ENCODE measurements at places on chromosomes 12 and 14.

GRCh38 chr14:68306265-68306933, 486.5 kb downstream of the ZFP36L1 start:
- no peak for ATAC-seq

DNA sequence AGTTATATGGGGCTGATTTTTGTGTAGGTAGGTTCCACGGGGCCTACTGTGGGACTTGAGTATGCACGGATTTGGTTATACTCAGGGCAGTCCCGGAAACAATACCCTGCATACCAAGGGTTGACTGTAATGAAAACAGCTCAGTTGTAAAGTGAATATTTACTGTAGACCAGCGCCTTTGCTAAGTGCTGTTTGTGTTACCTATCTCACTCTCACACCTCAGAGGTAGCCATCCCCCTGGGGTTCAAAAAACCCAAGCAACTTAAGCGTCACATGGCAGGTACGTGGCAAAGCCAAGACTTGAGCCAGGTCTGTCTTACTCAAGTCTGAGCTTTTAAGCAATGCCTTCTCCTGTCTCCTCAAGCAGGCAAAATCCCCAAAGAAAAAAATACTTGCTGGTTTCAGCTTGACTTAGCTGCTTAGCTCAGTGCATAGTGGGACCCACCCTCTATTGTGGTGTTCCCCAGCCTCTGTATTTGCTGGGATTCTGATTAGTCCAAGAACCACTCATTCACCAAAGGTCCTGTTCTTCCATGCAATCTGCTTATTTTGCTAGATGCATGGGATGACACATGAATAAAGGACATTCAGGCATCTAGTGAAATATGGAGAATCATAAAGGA, 34.2 kb upstream of the STRN3 start:
- ATAC-seq, result peak; percentile 48

DNA sequence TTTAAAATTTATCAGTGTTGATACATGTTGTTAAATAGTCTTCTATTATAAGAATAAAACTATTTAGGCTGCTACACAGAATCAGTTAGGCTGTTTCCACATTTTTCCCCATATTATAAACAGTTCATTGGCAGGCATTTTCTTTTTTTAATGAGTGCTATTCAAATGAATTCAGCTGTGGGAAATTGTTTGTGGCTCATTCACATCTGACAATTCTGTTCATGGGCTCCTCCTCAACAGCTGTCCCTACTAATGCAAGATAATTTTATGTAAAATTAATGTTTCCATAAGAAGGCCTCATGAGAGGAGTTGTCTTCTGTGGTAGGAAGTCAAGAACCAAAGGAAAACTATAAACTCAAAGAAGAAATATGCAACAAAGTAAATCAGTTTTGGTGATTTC, 218.0 kb downstream of the PPFIA2 start:
- ATAC-seq, result no peak

- no peak for ATAC-seq
Observed at GRCh38 chr12:72081777-72082176, 143.1 kb downstream of the TPH2 start.

DNA sequence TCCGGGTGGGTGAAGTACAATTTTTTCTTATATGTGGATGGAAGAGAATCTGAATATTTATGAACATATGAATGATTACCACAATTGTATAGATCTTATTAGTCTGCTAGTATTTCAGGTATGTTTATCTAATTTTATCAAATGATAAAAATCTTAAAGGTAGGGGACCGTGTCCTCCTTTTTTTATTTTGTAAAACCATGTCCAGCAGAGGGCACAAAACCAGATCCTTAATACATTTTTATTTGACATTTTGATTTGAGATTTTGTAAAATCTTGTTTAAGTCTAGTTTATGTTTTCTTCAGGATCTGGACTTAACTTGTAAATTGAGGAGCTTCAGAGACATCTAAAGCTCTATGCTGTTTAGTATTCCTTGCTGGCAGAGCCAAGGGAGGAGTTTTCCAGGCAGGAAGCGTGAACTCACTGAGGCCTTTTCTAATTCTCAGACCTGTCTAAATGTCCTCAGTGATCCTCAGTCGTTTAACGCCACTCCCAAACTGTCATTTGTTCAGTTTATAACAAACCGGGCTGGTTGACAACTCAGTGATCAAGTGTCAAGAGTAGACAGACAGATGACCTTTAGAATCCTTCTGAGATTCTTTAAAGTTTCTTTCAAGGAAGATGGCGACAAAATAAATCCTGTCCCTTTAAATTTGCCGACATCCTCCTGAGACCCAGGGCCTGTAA, 263.9 kb downstream of the KTN1 start:
- ATAC-seq, result no peak

GRCh38 chr12:40727774-40728483, 35.7 kb downstream of the CNTN1 start:
- no peak for ATAC-seq

DNA sequence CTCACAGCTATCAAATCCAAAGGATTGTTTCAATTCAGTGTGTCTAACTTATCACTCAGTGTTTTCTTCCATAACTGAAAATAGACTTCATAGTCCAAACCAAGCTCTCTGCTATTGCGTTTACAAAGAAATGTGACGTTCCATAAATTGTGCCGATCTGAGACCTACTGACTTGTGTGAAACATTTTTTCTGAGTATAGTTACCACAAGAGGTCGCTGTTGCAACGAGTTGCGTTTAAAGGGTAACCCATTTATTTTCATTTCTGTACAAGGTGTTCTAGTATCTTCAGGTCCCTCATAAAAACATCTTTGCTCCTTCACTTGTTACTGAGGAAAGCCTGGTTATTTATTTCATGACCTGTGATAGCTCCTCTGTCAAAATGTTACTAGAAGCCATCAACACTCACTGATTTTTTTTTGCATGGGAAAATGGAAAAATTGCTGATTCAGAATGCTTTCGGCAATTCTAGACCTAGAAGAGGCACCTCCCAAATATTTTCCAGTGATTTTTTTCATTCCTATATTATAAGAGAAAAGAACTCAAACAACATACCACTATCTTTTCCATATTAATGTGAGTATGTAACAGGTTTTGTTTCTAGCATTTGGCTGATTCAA, 60.9 kb upstream of the OR4E1 start:
- ATAC-seq, result peak; percentile 62

GRCh38 chr12:29146196-29146595, 2.9 kb upstream of the FAR2 start:
- ATAC-seq, result no peak

- no peak for ATAC-seq
Observed at GRCh38 chr12:119699199-119699760, 31.3 kb downstream of the PRKAB1 start.

- ATAC-seq, result no peak
Observed at GRCh38 chr12:43883748-43884147, 47.9 kb downstream of the TMEM117 start.

GRCh38 chr12:133129368-133130037, 571 bp downstream of the ZNF891 start:
- peak; percentile 15 for ATAC-seq

GRCh38 chr12:26723379-26724308, 109.3 kb downstream of the ITPR2 start:
- ATAC-seq, result peak; percentile 55

DNA sequence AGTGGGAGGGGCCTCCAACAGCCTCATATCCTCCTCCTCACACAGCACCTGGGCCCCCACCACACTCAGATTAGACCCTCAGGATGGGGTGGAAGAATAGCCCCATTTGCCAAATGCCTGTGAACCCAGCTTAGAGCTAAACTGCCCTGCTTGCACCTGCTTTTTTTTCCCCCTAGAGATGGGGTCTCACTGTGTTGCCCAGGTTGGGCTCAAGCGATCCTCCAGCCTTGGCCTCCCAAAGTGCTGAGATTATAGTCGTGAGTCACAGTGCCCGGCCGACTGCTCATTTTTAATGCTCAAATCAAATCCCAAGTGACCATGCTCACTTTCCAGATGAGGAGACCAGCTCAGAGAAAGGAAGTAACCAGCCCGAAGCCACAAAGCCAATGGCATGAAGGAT, 27.1 kb downstream of the TESC start:
- ATAC-seq, result no peak

GRCh38 chr14:90755661-90756304, 60.4 kb downstream of the TTC7B start:
- ATAC-seq, result no peak

GRCh38 chr12:19596434-19597166, 157.3 kb downstream of the AEBP2 start:
- ATAC-seq, result no peak

DNA sequence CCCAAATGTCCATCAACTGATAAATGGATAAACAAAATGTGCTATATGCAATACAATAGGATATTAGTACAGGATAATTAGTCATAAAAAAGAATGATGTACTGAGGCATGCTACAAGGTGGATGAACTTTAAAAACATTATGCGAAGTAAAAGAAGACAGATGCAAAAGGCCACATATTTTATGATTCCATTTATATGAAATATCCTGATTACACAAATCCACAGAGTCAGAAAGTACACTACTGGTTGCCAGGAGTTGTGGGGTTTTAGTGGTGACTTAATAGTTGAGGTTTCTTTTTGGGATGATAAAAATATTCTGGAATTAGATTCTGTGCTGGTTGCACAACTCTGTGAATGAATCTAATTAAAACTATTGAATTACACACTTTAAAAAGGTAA, 12.6 kb downstream of the TRIM9 start:
- ATAC-seq, result no peak

GRCh38 chr14:23307687-23308644, 1.3 kb downstream of the BCL2L2 start:
- no peak for ATAC-seq

DNA sequence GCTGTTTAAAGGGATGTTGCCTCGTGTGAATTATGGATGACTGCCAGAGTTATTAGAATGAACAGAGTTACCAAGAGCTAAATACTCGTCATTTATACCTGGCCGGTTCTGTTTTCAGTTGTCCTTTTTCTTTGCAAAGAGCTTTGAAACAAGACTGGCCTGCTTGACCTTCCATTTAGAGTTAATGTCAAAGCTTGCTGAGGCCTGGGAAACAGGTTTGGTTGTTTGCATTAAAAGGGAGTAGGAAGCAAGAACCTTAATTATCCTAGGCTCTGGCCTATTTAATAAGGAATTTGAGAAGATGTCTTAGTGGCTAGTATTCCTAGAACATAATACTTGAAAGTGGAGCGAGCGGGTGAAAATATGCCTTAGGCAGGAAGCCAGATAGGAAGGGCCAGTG, 233.3 kb downstream of the CACNA1C start:
- no peak for ATAC-seq

DNA sequence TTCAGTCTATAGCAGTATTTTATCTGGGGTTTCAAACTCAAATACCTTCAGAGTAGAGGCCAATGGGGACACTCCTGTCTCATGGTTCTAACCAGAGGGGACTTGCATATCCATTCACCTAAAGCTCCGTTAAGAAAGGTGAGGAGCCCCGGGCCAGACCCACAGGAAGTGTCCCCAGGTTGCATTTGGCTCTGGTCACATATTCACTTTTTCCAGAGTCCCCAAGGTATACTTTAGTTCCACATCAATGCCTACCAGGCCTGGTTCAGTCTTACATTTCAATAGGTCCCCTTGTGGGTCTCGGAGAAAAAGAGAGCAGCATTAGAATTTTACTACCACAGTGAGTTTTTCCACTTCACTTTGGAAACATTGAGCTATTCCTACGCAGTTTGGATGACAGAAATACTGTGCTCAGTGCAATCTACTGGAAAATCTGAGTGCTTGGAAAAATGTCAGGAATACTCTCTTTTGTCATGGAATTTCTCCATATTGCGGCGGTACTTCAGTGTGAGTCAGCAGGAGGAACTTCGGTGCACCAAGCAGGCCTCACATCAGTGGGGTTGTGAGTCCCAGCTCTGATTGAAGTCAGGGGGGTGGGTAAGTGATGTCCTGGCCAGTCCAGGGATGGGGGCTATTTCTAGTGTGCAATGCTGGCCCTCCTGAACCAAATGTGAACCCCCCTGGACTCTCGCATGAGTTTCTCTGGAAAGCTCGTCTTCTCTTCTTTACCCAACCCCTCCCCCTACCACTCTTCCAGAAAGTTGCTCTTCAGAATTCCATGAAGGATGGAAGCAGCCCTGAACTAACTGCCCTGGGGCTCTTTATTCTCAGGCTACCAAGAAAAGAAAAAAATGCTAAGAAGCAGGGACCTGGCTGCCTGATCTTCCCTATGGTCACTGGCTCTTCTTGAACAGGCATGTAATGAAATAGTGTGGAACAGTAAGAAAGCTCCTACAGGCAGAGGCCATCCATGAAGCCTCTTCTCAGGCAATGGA, 184.7 kb downstream of the PRKCH start:
- ATAC-seq, result peak; percentile 33

DNA sequence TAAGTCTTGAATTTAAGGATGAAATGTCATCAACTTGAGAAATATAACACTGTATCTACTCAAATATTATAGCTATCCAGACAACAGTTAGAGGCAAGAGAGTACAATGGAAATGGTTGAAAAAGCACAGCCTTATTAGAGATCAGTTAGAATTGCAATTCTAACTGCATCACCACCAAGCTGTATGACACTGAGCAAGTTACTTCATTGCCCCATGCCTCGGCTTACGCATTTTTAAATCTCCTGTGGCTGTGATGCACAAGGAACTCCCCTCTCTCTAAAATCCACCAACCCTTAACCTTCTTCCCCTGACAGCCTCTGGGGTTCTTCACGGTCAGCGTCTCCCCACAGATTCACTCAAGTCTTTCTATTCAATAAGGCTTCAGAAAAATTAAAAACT, 75.1 kb downstream of the MED13L start:
- ATAC-seq, result peak; percentile 68

DNA sequence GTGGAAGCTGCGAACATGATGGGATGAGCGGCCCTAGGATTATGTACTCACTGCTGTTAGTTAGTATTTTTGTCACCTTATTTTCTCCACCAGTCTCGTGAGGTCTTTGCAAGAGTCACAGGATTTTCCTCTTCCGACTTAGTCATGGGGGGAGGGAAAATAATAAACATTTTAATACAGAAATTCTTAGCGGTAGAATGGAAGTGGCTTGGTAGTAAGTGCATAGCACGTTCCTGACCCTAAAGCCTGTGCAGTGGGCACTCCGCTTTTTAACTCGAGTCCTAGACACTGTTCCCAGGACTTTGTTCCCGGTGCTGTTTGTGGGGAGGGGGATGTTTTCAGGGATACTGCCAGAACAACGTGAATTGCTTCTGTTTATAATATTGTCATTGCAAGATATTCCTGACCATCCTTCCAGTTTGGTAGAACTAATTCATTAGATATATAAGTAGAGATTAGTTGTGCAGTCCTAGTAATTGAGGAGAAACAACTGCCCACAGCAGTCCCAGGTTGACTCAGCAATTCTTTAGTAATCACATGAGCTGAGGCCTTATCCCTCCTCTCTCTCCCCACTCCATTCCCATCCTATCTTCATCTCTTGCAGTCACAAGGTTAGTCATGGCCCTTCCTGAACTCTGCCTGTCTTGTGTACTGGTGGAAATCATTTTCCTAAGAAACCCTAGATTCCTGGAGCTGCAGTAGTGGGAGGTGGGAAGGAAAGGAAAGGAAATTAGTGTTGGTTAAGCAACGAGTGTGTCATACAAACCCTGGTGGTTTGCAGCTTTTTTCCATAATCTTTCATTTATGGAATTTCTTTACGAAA, 799 bp downstream of the SLC38A6 start:
- peak; percentile 19 for ATAC-seq

All from motor neuron (in vitro differentiated cells).